ENCODE measurements at places on chromosomes 3 and 15.
A peak's percentile ranks its signal among the peaks of the same experiment; 100 is the strongest.

DNA sequence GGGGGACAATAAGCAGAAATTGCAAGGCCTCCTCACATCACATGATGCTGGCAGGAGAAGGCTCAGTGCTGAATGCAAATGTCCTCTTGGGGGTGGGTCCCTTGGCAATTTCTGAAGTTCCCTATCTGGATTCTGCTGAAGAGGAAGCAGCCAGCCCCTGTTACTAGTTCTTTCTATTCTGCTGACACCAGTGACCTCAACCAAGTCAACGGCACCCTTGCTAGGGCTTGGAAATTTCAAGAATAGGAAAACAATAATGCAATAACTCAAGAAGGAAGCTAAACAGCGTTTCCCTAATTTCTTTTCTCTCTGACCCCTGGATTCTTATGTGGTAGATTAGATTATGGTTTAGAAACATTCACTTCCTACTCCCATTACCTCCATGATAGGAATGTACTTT lies 46.2 kb upstream of the FOXP1 start:
- peak; percentile 93 for DNase-seq

- peak; percentile 75 for DNase-seq
Observed at GRCh38 chr15:96766366-96766765, 435.9 kb downstream of the NR2F2 start.

- DNase-seq = no peak
Observed at GRCh38 chr3:133894353-133895207, 1.1 kb downstream of the RAB6B start.

DNA sequence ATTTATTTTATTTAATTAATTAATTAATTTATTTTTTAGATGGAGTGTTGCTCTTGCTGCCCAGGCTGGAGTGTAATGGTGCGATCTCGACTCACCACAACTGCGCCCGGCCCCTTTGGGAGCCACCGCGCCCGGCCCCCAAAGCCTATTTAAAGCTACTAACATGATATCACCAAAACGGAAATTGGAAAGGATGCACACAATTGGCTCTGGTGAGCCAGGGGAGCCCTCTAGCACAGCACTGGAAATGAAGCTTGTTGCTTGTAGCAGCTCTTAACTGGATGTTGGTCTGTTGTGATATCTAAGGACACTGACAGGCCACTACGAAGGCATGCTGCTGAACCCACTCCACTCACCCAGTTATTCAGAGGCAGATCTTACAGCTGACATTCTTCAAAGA lies 104.5 kb downstream of the IGF2BP2 start:
- no peak for DNase-seq

- no peak for DNase-seq
Observed at GRCh38 chr3:94081884-94082283, 19.0 kb downstream of the NSUN3 start.

GRCh38 chr3:194773771-194774455 lies 88.2 kb downstream of the FAM43A start:
- DNase-seq = no peak

DNA sequence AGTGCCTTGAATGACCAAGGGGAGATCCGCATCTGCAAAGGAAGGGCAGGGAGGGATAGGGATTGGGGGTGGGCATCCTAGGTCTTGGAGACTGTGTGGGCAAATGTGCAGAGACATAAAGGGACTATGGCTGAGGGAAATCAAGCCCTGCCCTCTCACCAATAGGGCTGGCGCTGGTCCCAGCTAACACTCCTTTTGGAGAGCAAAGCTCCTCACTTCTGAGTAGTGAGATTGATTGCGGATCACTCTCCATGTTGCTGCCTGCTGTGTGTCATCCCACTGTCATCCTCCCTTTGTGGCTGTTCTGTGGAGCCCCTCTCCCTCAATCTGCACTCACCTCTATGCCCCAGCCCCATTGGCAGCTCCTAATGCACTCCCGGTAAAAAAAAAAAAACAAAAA lies 2.2 kb upstream of the CELSR3 start:
- no peak for DNase-seq

GRCh38 chr15:77480859-77481633 lies 60.4 kb downstream of the HMG20A start:
- DNase-seq = no peak

Data from suppressor macrophage treated with lipopolysaccharide for 1 hour (primary cell).